ENCODE measurements at places on chromosomes 16 and 17.

- no peak for DNase-seq
Measured at GRCh38 chr17:11081342-11081741, 159.7 kb upstream of the SHISA6 start.

DNA sequence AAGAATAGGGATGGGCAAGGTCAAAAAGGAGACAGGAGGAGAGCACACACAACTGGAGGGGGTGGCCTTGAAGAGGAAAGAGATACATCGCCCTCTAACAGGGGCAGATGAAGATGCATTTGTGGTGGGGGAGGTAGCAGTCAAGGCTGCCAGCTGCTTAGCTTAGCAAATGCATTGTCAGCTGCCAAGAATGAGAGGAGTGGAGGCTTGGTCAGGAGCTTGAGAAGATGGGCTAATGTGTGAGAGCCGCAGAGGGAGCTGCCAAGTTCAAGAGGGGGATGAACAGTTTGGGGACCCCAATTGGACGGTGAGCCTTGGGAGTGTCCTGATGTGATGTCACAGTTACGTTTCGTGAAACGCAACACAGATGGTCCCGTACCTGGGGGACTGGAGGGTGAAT is 28.9 kb upstream of the GNA13 start:
- no peak for DNase-seq

GRCh38 chr17:41683441-41684007 is 5.2 kb upstream of the EIF1 start:
- no peak for DNase-seq

GRCh38 chr17:42775534-42776098 is 2.4 kb downstream of the VPS25 start:
- no peak for DNase-seq

GRCh38 chr17:28166478-28166877 is 124.0 kb downstream of the NLK start:
- no peak for DNase-seq

- no peak for DNase-seq
Measured at GRCh38 chr16:76784530-76784929, 406.5 kb upstream of the MON1B start.

DNA sequence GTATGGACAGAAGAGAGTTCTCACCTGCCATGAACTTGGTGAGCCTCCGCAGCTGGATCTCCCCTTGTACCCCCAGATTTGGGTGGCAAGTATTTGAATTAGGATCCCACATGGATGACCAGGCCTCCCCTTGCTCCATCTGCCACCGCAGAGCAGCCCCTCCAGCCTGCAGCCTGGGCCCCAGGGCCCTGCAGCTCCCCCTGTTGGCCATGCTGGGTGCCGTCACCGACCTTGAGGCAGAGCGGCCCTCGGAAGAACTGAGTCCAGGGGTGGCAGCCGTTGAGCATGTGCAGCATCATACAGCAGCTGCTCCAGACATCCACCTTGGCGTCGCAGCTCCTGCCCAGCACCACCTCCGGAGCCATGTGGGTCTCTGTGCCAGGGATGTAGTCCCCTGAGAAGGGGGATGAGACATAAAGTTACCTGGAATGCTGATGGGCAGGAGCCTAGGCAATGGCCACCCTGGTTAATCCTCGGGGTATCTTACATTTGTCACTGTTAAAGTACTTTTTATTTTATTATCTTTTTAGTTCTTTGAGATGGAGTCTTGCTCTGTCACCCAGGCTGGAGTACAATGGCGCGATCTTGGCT is 9.0 kb upstream of the SPATA32 start:
- DNase-seq: peak; percentile 38

DNA sequence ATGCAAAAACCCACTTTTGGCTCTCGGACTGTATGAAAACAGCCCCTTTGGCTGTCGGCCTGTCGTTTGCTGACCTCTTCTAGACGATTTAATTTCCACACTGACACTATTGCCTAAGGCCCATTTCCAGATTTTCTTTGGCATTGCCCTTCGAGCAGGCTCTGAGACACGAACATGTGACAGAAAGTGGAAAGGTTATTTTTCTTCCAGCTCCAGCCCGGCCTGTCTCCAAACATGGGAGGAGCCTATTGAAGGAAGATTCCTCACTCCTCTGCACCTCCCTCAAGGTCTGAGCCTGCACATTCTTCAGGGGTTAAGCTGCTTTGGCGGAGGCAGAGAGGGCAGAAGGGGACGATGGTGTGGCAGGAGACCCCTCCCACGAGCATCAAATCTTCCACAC is 85.9 kb upstream of the FOXF1 start:
- no peak for DNase-seq

- peak; percentile 61 for DNase-seq
Measured at GRCh38 chr16:81424771-81425170, 19.8 kb upstream of the CMIP start.

- no peak for DNase-seq
Measured at GRCh38 chr17:68594552-68594951, 6.6 kb downstream of the FAM20A start.

DNA sequence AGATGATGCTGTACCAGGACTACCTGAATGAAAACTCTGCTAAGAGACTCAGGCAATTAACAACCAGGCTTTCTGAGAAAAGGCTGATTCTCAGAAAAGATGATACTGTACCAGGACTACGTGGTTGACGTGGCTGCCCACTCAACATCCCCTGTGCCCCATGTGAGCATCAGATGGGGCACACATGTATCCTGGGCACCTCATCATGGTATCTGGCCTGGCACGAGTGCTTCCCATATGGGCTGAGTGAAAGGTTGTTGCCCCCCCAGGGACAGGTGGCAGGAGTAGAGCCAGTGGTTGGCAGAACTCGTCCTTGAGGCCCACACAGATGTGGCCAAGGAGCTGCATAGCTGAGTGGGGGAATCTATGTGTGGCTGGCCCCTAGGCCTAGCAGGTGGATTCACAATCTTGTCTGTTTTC is 3.5 kb upstream of the CES4A start:
- peak; percentile 89 for DNase-seq

DNA sequence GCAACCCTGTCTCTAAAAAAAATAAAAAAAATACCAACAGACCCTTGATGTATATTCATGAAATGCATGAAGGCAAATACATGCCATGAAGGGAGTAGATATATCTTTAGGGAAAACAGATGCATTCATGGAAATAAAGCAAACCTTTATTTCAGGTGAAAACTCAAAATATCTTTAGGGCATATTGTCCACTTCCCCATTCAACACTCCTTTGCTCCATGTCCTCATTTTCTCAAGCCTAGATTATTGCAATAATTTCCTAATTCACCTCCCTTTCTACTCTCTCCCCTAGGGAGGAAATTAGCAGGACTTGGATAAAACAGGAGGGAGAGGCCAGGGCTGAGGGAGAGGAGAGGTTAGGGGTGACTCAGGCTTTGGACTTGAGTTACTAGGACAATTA is 5.7 kb upstream of the VPS25 start:
- no peak for DNase-seq

- no peak for DNase-seq
Measured at GRCh38 chr16:6494716-6495115, 837.9 kb upstream of the RBFOX1 start.

DNA sequence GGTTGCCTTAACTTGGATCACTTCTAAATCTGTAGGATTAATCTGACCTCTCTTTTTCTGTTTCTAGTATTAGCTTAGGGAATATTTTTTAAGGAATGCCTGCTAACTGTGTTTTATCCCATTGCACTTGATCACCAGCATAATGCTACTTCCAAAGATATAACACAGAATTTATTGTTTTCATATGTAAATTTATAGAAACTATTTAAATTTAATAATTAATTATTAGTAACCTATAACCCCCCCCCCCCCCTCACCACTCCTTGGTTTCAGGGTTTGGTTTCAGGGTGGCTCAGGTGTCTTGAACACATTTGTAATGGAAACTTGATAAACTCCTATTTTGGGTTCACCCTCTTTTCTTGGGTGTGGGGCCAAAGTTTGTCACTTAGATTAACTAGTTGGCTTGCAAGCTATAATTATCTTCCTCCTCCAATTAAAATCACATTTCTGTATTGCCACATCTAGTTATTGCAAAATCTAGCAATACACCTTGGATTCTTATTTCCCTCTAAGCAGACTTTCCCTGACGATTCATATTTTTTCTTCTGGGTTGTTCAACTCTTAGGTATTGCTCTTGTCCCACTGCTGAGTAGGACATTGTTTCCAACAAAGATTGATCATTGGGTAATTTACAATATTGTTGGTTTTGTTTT is 18.3 kb downstream of the KRT12 start:
- no peak for DNase-seq

DNA sequence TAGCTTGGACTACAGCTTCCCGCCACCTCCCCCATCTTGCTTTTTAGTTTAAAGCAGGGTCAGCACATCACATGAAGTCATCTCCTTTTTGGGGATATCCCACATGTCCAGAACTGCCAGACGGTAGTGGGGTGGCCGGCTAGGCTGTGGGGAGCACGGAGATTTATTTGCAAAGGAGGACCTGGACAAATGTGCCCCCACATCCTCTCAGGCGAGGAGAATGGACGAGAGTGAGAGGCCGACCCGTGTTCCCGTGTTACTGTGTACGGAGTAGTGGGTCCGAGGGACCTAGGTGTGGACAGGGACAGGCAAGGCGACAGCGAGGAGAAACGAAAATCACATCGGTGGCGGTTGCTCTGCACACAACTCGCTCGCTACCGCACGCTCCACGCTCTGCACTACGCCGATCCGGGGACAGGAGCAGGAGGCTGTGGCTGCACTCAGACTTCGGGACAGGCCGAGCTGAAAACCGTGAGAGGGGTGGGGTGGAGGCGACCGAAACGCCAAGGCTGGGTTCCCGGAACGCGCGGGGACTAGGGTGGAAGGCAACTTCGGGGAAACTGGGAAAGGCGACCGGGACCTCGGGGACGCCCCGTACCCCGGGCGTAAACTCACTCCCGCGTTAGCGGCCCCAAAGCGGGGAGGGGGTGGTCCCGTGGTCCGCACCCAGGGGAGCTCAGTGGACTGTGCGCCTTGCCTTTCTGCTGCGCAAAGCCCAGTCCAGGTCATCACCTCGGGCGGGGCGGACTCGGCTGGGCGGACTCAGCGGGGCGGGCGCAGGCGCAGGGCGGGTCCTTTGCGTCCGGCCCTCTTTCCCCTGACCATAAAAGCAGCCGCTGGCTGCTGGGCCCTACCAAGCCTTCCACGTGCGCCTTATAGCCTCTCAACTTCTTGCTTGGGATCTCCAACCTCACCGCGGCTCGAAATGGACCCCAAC is at the start of gene MT1A:
Gene MT1A, plus strand, starts transcription at position 853 of the 937 bp plus-strand sequence. Its CDS starts 73 bp downstream, at position 926.
- DNase-seq: no peak
